ENCODE measurements at places on chromosomes 3 and 15.

- peak; percentile 20 for DNase-seq
These were observed 37.7 kb upstream of the GNB5 start for GRCh38 chr15:52228921-52229320.

DNA sequence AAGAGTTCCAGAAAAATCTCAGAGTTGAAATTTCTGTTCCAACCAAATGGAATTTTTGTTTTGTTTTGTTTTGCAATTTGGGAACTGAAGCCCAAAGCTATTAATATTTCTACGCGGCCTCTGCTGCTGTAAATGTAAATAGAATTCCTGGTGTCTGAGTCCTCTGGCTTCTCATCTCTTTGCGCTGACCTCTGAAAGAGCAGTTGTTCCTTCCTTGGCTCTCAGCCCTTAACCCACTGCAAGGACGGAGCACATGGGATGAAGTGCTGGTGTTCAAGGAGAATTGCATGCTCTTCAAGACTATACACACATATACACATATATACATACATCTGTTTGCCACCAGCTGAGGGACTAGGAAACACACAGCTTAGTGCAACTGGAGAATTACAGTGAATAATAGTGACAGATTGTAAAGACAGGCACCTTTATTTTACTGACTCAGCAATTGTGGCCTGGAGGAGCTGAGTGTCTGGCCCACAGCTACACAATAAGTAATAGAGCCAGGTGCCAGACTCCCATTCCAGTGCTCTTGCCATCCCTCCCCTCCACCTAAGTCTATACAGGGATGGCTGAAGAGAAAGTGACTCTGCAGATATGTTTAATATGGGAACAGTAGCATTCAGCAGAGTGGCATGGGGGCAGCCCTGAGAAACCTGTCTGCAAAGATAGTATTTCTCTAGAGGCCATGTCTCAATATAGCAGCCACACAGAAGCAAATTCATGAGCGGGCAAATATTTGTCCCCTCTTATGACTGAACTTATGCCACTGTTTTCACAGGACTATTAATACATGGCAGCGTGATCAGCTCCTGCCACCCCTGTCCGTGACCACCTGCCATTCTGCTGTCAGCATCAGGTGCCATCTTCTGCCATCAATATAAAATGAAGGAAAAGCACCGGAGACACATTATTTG lies 42.3 kb downstream of the NEK10 start:
- no peak for DNase-seq

GRCh38 chr3:24385012-24385615 lies 109.5 kb downstream of the THRB start:
- DNase-seq, result no peak

- no peak for DNase-seq
These were observed 58.1 kb downstream of the NGLY1 start for GRCh38 chr3:25724948-25725645.

GRCh38 chr3:170372190-170372879 lies 14.8 kb downstream of the SKIL start:
- DNase-seq, result no peak

DNA sequence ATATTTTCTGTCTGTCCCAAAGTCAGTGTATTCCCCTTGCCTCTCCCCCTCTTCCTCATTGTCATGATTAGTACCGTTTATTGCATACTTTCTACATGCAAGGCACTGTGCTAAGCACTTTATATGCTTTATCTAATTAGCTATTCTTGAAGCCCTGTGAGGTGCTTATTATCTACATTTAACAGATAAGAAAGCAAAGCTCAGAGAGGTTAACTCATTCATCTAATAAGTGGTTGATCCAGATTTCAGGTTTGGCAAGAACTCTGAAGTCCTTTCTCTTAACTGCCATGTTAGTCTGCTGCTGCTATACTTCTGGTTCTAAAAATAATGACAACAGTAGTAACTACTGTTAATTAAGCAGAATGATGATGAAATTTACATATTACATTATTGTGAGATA lies 13.5 kb downstream of the IQGAP1 start:
- DNase-seq, result no peak

GRCh38 chr15:63191895-63192618 lies 2.7 kb downstream of the RAB8B start:
- DNase-seq, result no peak

- DNase-seq, result no peak
These were observed 43.2 kb downstream of the LDHAL6B start for GRCh38 chr15:59249816-59250215.

DNA sequence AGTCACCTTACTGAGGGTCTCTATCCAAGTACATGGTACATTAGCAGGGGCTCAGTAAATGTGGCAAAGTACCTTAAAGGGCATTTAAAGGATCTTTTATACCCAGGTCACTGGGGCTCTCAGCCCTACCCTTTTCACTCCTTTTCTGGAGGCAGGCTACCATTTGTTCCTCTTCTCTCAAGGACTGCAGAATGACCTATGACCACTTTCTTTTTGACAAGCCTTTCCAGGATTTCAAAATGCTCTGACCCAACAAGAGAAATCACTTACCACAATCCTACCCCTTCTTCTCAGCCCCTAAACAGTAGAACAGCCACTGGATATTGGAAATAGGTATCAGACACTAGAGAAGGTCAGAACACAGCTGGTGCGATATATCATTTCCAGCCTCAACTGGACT lies 221.8 kb upstream of the TPRG1 start:
- no peak for DNase-seq

DNA sequence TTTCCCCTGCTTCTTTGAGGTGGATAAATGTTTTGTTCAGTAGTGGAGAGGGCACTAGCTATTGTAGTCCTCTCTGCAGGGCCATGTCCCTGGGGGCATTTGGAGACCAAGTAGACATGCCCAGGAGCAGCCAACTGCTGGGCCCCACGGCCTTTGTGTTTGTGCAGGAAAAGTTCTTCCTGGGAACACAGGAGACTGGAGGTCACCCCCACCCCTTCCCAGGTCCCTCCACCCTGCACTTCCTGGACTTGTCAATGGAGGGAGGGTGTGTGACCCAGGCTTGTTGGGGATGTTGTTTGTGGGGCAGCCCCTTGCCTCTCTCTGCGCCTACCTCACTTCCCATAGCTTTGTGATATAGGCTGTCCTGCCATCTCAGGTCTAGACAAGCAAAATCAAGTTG lies 317.0 kb upstream of the LRRFIP2 start:
- DNase-seq, result no peak

DNA sequence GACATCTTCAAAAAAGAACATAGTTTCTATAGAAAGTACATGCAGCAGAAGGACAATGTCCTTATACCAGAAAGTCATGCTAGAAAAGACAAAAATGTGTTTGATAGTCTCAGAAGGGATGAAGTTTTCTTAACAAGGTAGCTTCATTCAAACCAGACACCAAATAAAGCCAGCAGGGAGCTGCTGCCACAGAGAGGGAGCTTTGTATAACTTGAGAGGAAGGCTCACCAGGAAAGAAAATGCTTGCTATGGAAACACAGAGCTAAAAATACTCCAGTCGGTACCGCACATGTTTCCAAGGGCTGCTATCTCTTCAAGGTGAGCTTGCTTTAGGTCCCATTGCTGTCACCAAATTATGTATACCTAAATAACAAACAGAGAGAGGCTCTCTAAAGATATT lies 1074.8 kb upstream of the ALCAM start:
- no peak for DNase-seq

GRCh38 chr3:140552898-140553297 lies 125.0 kb upstream of the TRIM42 start:
- DNase-seq, result no peak

DNA sequence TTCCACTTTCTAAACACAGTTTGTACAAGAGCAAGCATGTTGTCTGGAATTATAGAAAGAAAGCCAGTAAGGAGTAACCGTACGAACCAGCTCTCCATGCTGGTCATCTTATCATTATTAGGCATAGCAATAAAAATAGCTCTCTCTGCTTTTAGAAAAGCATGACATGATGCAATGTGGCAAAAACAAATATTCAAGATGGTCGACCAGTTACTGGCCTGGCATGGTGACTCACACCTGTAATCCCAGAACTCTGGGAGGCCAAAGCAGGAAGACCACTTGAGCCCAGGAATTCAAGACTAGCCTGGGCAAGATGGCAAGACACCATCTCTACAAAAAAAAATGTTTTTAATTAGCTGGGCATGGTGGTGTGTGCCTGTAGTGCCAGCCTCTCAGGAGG lies 2.6 kb upstream of the MAP4 start:
- DNase-seq, result no peak

DNA sequence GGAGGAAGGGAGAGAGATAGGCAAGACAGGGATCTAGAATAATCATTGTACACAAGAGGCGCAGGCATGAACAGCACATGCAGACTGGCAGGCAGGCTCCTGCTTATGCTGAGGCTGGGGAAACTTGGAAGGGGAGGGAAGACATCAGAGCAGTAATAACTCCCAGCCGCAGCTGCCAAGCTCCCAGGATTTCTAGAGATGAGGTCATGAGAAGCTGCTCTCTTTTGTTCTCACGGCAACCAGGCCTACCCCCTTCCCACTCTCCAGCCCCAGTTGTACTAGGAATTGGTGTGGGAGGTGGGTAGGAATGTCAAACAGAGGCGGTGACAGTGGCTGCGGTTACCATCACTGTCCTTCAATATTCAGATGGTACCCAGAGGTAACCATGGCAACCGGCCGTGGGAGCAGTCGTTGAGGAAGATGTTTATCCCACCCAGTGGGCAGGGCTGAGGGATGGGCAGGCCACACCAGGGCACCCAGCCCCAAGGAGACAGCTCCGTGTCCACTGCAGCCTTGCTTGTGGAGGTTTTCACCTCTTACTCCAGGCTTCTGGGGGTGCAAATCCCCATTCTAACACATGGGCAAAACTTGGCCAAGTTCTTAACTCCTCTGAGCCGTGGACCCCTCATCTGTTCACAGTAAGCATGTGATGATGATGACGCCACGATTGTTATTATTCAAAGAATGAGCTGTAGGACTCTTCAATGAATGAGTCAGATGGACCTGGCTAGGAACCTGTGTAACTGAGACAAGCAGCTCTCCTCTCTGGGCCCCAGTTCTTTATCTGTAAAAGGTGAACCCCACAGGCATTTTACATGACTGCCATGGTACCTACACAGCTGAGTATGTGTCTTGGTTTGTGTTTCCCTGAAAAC lies 360.8 kb upstream of the PROK2 start:
- no peak for DNase-seq

DNA sequence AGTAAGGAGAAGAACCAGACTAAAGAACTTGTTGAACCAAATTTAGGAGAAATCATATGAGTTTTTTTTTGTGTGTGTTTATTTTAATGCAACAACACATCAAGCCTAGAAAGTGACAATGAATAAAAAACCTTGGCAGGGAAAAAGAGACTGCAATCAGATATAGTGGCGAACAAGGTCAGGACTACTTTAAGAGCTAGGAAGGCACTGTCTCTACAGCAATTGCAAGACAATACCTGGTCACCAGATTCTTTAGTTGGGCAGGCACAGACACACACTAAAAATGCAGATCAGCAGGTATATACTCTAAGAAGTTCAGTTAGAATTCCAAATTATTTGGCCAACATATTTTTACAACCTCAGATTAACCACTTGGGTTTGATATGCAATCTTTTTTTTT lies 30.8 kb upstream of the GMPPB start:
- DNase-seq, result no peak

DNA sequence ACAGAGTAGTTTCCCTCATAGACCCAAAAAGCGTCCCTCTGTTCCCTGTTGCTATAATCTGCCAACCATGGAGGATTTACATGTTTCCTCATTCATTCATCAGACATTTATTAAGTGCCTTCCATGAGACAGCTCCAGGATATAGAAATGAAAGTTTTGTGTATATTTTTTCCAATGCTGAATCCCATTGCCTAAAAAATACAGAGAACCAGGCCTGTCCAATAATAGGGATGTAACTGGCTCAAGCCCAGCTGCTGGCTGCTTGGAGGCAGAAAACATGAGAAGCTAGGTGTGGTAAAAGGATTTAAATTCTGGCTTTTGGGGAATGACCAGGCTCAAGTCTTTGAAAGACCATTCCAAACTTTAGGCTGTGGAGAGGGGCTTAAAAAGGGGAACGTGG lies 41.5 kb downstream of the RARB start:
- no peak for DNase-seq

DNA sequence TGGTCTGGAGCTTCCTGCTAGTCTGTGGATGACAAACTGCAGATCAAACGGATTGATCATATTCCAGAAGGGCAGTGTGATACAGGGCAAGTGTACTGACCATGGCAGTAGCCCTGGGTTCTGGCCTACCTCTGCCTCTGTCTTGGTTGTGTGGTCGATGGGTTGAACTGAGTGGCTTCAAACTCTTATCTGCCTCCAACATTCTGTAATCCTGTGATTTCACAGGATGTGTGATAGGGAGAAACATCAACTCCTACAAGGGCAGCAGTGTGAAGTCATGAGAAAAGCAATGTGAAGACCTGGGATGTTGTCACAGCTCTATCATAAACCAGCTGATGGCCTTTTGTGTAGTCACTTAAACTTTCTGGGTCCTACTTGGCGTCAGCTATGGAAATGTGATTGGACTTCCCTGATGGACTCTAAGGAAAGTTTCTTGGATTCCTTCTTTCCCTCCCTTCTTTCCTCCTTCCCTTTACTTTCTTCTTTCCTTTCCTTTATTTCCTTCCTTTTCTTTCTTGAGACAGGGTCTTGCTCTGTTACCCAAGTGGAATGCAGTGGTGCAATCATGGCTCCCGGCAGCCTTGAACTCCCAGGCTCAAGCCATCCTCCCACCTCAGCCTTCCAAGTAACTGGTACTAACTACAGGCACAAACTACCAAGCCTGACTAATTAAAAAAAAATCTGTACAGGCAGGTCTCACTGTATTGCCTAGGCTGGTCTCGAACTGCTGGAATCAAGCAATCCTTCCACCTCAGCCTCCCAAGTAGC lies 114.8 kb downstream of the BBX start:
- no peak for DNase-seq

- DNase-seq, result no peak
These were observed 153.1 kb downstream of the TNIK start for GRCh38 chr3:171307046-171307585.

DNA sequence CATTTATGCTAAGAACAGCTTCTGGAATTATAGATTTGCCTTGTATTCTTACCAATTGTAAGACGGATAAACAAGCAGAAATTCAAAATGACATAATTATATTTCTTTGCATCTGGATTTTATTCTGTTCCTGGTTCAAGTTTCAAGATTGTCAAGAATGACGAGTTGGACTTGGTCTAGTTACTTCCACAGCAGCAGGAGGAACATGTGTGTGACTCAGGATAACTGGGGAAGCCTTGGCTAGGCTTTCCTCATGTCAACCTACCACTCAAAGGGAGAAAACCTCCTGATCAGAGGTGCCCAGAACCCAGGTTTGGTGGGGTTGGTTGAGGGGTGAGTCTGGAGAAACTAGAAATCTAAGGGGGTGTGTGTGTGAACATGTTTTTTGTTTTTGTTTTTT lies 259.7 kb downstream of the SOX2 start:
- no peak for DNase-seq

Measured in esophagus squamous epithelium (tissue), 5 donors.